ENCODE measurements at places on chromosomes 2 and 18.

- no peak for DNase-seq
Measured at GRCh38 chr2:239937866-239938640, 87.1 kb downstream of the NDUFA10 start.

DNA sequence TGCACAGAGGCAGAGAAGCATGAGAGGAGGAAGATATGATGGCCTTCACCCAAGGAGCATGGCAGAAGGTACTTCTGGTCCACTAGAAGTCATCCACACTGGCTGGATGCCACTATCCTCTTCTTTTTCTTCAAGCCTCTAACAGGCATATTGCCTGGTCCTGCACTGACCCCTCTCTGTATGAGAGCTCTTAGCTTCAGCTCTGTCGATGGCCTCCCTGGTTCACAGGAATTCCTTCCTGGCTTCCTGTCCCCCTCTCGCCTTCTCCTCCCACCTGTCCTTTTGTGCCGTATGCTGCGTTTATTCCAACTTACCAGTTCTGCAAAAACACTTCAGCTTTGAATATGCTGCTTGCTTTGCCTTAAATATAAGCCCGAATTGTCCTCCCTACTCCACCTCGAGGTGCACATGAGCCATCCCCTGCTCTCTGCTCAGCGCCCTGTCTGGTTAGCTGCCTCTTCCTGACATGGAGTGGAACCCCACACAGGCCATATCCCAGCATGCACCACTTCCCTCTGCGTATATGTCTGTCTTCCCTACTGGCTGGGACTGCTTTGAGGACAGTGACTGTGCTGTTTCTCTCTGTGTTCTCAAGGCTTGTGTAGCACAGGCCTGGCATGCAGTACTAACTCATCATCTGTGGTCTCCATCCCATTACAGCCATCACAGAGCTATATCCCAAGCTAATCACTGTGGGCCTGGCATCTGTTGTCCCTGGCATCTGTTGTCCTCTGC lies 474.9 kb downstream of the EIPR1 start:
- DNase-seq = no peak

GRCh38 chr18:32048507-32049091 lies 30.0 kb downstream of the RNF125 start:
- DNase-seq = peak; percentile 52

DNA sequence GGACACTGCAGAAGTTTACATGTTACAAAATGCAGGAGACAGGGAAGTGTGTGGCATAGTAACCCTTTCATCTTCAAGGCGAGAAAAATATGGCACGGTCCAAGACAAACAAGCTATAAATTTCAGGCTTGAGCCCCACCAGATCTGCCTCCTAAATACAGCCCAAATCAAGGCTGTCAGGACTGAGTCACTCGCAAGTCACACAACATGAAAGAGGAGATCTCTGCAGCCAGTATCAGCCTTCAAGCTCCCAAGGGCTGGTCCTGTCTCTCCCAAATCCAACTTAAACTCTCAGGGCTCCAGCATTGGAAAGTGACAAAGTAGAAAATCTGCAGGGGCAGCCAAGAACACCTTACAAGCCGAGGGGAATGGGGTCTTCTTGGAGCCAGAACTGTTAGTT lies 106.3 kb upstream of the GATA6 start:
- peak; percentile 4 for DNase-seq

- DNase-seq = no peak
Measured at GRCh38 chr2:5093056-5093455, 599.1 kb upstream of the SOX11 start.

GRCh38 chr2:25265001-25265400 lies 76.7 kb downstream of the DNMT3A start:
- DNase-seq = no peak

DNA sequence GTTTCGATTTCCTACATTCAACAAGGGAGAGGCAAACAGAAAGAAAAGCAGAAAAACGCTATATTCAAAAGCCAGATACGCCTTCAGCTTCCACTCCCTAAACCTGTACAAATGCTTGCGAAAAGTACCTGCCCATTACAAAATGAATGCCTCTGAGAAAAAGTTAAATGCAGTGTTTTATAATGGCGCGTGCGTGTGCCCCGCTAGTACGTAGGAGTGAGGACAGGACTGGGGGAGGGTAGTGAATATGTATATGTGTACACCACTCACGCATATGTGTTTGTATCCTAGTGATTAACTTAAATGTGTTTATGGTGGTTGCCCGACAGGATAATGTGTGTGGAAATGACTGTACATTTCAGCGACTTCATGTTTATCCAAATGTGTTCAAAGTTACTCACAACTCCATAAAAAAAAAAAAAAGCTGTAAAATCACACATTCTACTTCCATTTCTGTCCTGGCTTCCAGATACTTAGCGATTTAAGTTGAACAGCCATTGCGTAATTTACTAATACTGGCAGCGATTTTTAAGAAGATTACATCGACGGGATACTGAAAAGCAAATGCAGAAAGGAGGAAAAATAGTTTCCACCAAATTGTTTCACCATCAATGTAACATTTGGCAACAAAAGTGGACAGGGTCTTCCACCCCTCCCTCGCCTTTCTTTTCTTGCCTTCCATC lies 1.3 kb downstream of the NEUROD1 start:
- no peak for DNase-seq

DNA sequence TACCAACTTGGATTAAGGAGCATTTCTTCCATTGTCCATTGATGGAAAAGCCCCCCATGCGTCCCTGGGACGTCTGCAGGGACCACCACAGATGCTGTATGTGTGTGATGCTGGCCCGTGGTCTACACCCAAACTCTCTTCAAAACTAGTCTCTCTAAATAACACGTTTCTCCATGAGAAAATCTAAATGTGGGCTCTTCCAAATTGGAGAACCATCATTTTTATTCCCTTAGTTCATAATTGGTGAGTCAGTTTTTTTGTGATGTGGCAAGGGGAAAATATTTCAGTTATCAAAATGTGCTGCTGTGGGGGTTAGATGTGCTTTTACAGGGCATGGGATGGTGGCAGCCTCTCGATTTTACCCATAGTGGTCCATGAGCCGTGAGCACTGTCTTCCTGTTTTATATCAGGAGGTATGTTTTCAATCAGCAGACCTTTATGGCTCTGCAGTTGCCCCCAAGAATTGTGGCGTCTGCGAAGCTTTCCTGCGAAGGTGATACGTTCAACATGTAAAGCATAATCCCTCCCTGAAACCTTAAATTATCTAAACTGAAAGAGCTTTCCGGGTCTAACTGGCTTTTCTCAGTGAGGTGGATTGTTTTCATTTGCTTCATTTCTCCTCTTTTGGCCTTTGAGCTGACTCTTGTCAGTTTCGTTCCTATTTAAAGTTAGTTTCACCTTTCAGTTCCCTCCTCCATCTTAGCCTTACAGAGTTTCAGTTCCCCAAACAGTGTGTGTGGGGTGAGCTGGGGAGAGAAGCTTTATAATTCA lies 78.4 kb downstream of the SETBP1 start:
- DNase-seq = no peak

DNA sequence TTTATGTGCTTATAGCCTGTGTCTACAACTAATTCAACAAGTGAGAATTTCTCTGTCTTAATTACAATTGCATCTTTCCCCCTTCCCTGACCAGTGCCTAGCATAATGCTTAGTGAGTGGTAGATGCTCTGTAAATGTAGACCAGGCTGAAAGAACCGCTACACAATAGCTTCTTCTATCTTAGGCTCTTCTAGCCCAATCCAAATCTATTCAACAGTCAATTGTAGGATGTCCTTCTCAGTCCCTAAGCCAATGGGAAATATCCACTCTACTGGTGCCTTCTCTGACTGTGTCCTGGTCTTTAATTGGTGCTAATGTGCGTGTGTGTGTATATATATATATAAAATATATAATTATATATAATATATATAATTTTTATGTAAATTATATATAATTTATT lies 34.1 kb upstream of the GCC2 start:
- DNase-seq = no peak

DNA sequence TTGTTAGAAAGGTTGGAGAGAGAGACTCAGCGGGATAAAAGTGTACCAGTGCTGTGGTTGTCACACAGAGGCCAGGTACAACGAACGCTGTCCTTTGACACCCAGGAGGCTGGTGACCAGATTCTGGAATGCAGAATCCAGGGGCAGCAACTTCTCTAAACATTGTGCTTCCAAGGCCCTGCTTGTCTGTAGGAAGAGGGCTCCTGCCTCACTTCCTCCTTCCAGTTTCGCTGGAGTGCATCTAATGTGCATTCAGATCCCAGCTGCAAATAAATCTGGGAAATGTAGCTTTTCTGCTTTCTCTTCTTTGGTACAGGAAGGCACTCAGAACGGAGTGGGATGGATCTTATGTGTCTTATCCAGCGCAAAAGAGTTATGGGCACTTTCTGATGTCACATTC lies 171.8 kb upstream of the ATP5MC3 start:
- DNase-seq = no peak

DNA sequence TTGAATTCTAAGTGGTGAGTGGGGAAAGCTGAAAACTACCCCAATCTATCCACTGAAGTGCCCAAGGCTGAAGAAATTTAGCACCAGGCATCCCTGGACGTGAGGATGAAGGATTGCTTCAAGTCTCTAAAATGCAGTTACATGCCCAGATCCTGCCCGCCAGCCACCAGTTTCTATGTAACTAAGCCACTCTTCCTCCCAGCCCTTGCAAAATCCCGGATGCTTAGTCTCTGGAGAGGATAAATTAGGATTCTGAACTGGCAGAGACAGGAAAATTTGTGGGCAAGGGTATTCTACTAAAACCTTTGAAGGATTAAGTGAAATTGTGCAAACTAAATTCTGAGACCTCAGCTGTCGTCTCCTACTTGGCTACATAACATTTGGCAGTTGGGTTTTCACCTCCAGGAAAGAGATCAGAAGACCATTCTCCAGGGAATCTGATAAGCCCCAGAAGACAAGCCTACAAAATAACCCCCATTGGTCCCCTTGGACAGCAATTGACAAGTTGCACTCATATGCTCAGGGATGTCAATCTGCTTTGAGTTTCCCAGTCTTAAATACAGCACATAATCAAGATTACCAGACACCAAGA lies 93.9 kb upstream of the CD226 start:
- no peak for DNase-seq

- no peak for DNase-seq
Measured at GRCh38 chr2:122795763-122796162, 1040.3 kb downstream of the TSN start.

- DNase-seq = peak; percentile 95
Measured at GRCh38 chr2:5691985-5692529, at the start of gene SOX11. Gene SOX11, plus strand, starts transcription at chr2:5692384. Its CDS starts 338 bp downstream, at chr2:5692722.

GRCh38 chr2:151916632-151917031 lies 88.4 kb upstream of the ARL5A start:
- DNase-seq = no peak

GRCh38 chr2:86142436-86143257 lies 36.6 kb downstream of the PTCD3 start:
- DNase-seq = no peak

- no peak for DNase-seq
Measured at GRCh38 chr2:13066676-13067075, 349.9 kb downstream of the TRIB2 start.

DNA sequence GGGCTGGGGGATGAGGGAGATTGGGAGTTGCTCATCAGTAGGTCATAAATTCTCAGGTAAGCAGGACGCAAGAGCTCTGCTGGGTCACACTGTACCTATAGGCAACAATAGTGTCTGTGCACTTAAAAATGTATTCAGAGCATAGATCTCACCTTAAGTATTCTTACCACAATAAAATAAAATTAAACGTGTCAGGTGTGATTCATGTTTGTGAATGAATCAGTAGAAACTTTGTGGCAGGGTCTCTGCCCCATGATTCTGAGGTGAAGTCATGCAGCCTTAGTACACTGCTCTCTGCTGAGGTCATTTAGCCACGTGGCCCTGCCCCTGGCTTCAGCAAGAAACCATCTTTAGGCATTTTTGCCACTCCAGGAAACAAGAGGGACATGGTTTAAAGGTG lies 253.8 kb downstream of the FBXO15 start:
- DNase-seq = no peak

DNA sequence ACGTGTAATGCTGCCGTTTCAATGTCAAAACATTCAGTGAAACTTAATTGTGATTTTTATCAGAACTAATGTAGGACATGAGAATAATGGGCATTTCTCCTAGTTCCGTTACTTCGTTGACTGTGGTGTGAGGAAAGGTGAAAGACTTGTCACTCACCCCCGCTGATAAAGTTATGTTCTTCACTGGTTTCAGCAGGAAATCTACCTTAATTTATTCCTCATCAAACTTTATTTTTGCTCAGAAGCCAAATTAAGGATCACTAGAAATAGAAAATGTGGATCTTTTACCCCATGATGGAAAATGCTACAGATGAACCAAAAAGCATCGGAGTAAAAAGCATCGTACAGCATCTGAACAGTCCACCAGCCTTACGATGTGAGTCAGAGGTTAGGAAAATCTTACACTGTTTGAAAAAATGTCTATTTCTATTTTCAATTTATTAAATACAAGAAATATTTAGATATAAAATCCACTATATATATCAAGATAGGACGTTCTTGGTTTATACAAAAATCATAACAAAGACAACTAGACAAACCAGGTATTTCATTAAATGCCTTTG lies 1.0 kb upstream of the ROCK1 start:
- DNase-seq = peak; percentile 24

GRCh38 chr2:149002891-149003740 lies 35.4 kb upstream of the LYPD6B start:
- no peak for DNase-seq

DNA sequence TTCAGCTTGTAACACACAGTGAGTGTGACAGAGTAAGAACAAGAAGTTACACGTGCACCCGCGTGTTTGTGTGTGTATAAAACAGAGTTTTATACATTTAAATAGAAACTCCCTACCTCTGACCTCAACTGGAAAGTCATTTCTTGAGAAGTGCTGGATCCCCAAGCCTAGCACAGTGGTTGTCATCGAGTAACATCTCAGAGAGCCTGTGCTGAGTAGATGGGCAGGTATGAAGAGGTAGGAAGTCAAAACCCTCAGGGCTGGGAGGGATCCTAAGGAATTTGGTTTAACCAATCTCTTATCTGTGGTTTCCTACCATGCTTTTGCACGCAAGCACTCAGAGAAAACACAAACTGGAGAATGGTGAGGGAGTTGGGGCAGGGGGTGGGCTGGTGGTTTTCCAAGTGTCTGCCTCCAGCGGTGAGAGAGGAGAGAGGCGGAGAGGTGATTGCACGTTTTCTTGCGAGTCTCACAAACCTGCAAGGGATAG lies 9.2 kb downstream of the ACOXL start:
- peak; percentile 62 for DNase-seq

Measured in mesenchymal stem cell (in vitro differentiated cells and primary cell).